Stimulated activated CD8-positive, alpha-beta memory T cell treated with anti-CD3 and anti-CD28 coated beads, Interleukin-4, amount 100 ng/mL, for 4 hours (primary cell): ENCODE measurements at places on chromosomes 5 and 9.

GRCh38 chr9:99026956-99027298, 78.0 kb upstream of the TGFBR1 start:
- no peak for DNase-seq

DNA sequence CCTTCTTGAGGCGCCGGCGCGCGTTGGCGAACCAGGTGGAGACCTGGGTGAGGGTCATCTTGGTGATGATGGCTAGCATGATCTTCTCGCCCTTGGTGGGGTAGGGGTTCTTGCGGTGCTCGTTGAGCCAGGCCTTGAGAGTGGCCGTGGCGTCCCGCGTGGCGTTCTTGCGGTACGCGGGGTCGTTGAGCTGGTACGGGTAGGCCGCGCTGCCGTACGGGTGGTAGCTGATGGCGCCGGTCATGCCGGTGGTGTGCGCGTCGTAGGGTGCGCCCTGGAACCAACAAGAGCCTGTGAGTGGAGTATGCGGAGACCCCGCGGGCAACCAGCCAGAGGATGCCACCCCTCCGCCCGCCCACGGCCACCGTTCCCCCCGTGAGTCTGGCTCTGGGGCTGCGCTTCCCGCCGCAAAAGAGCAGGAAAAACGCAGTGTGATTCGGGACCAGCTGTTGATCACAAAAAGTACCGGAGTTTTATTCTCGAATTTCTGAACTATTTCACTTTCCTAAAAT, 1.9 kb downstream of the IRX2 start:
- no peak for DNase-seq

DNA sequence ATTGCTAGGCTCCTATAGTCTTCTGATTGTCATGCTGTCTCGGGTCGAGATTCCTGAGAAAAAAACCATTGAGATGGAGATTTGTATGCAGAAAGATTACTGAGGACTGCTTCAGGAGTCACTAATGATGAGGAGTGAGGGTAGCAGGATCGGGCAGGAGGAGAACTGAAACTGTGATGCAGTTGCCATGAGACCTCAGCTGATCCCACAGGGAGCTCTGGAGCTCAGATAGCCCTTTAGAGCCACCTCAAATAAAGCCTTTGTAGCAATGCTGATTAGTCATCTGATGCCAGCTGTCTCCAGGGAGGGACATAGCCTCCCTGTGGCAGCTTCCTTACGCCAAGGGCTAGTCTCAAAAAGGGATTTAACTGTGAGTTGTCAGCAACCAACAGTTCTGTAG, 256.9 kb downstream of the DMAC1 start:
- no peak for DNase-seq

DNA sequence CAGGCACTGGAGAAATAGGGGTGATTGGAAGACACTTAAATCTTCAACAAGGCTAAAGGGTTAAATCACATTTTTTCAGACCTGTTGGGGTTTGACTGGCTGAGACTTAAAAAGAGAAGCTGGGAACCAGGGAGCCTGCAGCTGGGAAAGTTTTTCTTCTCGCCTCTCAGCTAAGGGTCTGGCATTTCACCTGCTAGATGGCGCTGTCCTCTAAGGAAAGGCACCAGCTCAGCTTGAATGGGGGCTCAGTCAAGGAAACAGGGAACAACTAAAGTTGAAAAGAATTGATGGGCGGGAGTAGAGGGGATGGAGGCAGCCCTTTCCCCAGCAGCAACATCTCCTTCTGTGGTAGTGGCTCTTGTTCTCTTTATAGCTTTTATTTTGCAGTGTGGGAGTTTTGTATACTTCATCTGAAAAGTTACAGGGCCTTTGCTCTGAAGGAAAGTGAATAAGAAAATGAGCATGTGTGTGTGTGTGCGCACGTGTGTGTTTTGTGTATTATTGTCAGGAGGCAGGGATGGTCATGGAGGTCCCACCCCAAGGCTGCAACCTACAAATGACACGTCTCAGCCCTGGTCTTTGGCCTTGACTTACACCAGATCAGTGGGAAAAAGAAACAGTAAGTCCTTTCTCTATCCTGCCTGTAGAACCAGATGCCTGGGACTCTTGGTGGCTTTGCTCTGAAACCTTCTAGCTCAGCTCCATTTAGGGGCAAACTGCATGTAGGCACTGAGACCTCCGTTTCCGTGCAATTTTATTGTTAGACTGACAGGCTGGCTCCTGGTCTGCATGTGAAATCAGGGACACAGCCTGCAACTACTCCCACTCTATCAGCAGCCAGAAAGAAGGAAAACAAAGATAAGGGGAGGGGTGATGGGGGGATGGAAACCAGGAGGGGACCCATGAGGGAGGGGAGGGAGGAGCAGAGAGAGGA, 316.2 kb upstream of the CLINT1 start:
- no peak for DNase-seq

DNA sequence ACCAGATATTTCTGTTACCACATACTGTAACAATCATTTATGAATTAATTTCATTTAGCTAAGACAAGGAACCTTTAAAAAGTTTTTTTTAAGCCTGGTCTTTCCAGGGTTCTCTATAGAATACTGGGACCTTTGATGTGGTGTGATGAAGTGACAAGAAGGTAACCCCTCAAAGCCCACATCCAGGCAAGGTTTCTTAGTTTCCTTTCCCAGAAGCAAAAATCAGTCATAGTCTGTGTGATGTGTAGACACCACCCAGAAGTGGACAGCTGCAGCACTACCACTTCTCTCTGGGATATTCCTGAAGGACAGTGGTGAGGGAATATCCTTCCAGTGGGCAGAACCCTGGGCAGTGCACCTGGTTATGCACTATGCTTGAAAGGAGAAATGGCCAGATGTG, 115.6 kb downstream of the TTC39B start:
- no peak for DNase-seq
